H54 (cell line): ENCODE measurements at places on chromosomes 11 and 22.

- DNase-seq = no peak
These were observed 417.6 kb downstream of the AASDHPPT start for GRCh38 chr11:106495046-106495445.

DNA sequence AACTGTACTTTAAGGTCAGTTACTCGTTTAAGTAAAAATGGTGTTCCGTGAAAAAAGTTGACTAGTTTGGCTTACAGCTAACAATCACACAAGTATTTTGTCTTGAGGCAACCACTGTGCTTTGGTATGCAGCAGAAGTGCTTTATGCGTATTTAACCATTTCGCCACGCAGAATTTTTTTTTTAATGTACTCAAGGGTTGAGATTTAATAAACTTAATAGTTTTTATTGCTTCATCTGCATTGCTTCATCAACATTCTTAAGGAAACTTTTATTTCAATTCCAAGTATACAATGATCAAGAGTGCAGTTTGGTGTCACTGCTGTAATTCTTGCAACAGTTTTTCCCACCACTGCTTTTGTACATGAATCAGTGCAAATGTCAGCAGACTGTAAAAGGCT is 66.4 kb downstream of the ZNRF3 start:
- no peak for DNase-seq

GRCh38 chr11:114291381-114291780 is 4.8 kb upstream of the NNMT start:
- DNase-seq = no peak

DNA sequence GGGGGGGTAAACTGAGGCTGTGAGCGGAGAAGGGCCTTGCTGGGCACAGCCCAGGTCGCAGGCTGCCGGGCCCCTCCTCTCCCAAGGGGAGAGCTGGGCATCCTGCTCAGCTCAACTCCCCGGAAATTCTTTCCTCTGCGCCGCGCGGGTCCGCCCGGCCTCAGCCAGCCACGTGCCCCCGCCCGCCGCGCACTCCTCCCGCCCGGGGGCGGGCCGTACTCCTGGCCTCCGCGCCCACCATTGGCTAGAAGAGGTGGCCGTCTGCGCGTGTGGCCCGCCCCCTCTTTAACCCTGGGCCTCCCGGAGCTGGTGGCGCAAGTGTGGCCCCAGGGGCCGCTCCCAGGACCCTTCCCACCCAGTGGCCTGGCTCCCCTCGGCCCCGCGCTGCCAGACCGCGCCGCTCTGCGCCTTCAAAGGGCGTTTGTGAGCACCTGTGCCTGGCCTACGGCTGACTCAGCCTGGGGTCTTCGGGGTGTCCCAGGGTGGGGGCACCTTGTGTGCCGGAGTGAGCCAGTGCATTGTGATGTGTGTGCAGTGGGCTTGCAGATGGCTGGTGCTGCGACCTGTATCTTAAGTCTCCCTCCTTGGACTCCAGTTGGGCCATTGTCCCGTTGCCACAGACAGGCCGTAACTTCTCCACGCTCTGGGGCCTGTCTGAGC is 2.0 kb downstream of the MRGPRF start:
- DNase-seq = peak; percentile 58

- DNase-seq = no peak
These were observed 31.8 kb downstream of the TRIOBP start for GRCh38 chr22:37728620-37729019.

DNA sequence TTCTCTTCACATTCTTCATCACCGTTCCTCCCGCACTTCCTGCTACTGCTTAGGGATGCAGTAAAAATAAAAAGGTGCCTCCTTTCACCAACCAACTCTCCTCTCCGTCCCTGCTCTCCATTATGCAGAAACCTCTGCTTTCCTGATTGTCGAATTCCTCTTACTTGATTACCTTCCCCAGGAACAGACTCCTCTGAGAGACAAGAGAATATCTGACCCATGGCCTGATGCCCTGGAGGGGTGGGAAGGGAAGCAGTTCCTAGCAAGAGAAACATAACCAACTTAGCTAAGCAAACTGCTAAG is 80.9 kb downstream of the TRIM29 start:
- DNase-seq = no peak

GRCh38 chr22:30984317-30984716 is 15.3 kb downstream of the TUG1 start:
- no peak for DNase-seq

- no peak for DNase-seq
These were observed 547.4 kb downstream of the NTM start for GRCh38 chr11:131917634-131918384.

- no peak for DNase-seq
These were observed 10.6 kb downstream of the SUSD2 start for GRCh38 chr22:24191893-24192292.

GRCh38 chr11:67615728-67616430 is 9.1 kb downstream of the NDUFV1 start:
- no peak for DNase-seq

DNA sequence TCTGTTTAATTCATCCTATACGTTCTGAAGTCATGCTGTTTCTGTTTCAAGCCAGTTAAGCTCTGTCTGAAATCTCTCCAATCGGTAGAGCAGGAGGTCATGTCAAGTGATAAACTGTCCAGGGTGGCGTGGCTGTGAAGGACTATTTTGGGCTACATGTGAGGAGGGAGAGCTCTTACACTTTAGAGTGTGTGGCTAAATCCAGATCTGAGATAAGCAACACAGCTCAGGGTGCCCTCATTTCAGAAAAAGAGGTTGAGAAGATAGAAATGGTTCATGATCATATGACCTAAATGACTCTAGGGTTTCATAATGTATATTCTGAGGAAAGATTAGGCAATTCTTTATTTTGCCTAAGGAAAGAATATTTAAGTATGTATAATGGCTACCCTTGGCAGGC is 8.4 kb downstream of the BLID start:
- no peak for DNase-seq

GRCh38 chr11:103714246-103714645 is 322.2 kb upstream of the DDI1 start:
- no peak for DNase-seq

DNA sequence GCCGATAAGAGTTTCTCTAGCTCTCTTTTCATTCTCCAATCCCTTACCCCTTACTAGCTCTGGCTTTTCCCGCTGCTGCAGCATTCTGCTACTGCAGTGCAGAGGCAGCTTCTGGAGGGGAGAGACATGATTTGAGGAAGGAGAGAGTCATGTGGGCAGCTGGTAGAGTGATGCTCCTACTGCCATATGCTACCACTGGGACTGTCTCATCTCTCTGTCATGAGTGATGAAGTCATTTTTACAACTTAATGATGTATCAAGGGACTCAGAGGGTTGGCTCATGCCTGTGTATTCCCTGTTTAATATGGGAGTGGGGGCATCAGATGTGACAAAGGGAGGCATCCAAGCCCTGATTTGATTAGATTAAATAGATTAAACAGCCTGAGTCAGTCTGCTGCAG is 11.3 kb downstream of the SLC17A6 start:
- DNase-seq = no peak

DNA sequence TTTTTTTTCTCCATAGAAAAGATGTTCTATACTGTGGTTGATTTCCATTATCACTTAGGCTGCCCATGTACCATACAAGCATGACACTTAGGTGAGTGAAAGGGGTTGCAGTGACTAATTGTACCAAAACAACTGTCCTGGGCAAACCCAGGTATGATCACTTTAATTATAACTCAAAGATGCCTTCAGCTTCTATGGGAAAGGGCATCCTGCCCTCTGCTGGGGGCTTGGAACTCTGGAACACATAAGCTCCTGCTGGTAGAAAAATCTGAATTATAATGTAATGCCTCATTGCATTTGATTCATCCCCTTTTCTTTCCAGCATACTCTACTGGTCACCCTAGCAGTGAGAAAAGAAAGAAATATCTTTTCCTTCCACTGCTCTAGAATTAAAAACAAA is 206.3 kb downstream of the DDX10 start:
- DNase-seq = no peak

DNA sequence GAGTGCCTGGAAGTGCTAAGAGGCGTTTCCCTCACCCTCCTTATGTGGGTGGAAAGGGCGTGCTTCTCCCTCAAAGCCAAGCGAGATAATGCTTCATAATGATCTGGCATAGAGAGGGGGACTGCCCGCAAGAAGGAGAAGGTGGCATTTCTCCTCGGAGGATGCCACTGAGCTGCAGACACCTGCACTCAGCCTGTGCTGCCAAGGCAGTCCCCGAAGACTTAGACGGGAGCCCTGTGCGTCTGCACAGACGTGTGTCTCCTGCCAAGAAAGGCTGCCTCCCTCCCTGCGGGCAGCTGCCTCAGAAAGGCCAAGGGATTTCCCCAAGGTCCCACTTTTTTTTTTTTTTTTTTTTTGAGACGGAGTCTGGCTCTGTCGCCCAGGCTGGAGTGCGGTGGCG is 48.1 kb upstream of the SPATA19 start:
- no peak for DNase-seq

DNA sequence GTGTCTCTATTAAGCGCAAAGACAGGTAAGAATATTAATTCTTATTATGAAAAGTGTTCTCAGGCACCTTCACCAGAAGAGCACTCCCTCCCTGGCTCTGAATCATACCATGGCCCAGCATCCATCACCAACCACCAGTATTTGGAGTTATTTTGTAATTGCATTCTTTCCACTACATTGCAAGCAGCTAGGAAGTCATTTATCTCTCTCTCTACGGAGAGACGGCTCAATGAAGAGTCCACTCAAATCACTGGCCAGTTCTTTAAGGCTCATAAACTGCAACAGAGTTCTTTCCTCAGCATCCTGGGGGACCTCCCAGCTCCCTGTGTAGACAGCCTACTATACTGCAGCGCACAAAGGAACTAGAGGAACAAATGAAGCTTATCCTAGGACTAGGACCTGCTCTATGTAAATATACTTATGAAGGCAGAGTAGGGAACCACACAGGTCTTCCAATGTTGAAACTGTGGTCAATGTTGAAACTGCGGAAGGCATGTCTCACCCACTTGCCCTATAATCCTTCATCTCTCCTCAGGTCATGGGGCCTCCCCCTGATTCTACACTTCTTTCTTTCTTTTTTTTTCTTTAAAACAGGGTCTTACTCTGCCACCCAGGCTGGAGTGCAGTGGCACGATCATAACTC is 63.4 kb downstream of the AAMDC start:
- DNase-seq = no peak

DNA sequence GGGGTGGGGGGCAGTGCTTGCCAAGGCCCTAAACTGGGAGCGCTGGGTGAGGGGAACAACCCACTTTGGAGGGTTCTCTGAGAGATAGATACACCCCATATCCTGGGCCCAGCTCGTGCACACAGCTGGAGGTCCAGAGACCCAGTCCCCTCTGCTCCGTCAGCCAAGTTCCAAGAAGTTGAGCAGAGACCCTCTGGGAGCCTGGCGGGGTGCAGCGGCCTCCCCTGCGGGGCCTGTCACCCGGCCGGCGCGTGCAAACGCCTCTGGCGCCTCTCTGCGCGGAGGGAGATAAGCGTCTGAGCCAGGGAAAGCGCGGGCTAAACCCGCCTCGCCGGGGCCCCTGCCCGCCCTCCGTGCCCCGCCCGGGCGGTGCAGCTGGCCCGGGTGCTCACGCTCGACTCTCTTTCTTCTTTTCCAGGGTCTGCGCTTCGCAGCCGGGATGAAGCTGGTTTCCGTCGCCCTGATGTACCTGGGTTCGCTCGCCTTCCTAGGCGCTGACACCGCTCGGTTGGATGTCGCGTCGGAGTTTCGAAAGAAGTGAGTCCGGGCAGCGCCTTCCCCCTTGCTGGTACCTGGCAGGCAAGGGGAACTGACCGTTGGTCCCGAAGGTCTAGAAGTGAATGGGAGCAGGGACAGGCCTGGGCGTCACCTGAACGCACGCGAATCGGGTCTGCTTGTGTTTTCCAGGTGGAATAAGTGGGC is 540 bp downstream of the ADM start:
- no peak for DNase-seq

- DNase-seq = no peak
These were observed 25.5 kb downstream of the DDI1 start for GRCh38 chr11:104061853-104062521.

DNA sequence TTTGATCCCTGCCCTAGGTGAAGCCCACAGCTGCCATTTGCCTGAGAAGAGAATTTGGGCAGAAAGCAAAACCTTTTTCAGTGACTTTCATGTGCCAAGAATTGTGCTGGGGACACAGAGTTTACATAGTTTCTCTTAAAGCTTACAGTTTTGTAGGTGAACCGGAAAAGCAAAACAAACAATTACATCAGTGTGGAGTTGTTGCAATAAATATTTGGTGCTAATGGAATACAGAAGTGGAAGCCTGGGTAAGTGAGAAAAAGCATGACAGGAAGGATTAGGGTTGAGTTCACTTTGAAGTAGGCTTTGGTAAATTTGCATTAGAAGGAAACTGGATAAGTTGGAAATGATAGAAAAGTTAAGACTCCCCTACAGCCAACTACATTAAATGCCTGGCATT is 82.7 kb downstream of the RASSF10 start:
- DNase-seq = no peak

- no peak for DNase-seq
These were observed 26.6 kb upstream of the OSBPL5 start for GRCh38 chr11:3191586-3192324.

DNA sequence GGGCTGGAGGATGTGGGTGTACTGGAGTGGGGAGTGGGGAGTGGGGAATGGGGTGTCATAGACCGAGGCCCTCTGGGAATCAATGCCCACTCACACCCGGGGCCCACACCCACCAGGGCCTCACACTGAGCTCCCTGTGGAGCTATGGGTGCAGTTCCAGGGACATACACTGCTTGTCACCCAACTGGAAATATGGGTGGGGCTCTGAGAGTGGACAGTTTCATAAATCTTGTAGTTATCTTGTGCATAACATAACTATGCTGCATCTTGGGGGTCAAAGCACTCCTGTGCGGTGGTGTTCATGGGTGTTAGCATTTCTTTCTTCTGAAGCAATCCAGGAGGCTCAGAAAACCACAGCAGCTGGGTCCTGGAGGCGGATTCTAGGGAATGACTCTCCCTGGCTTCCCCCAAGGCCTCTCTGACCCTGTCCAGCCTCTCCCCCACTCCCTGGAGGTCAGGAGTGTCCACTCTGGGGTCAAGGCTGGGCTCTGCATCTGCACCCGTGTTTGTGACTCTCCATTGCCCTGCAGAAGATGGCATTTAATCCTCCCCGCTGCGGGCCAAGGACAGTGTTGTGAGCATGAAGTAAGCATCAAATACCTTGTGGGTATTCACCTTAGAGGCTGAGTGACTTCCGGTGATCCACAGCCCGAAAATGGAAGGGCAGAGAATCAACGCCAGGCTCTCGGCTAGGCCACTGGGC is 172.5 kb downstream of the CTTN start:
- DNase-seq = no peak

- peak; percentile 18 for DNase-seq
These were observed 191.0 kb upstream of the LARGE1 start for GRCh38 chr22:34111210-34111824.

DNA sequence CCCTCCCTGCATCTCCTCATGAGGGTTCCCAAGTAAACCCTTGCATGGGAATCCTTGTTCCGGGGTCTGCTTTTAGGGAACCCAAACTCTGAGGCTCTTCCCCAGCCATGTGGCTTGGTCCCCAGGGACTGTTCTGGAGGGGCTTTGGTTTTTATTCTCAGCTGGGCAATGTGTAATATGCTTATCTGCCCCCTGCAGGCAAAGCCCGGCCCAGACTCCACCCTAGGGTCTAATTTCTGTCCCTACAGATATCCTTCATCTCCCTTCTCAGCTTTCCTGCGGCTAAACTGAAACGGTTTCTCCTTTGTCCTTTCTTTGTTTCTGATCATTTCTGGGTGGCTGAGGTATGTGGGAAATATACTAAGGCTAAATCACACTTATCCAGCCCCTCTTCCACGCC is 37.1 kb downstream of the TST start:
- DNase-seq = no peak

GRCh38 chr11:84686716-84687115 is 940.4 kb downstream of the DLG2 start:
- DNase-seq = no peak

- DNase-seq = no peak
These were observed 195.9 kb downstream of the SNX19 start for GRCh38 chr11:130720232-130721022.
